ENCODE measurements at places on chromosomes 1 and 21. TPM values are rescaled to one million over a fixed set of nuclear protein-coding genes. Genes with fewer than 3 reads are reported as not detected.

Gene COG2
- 22.5 TPM for total RNA-seq

Gene TMEM200B
- 15.4 TPM for total RNA-seq

DNA sequence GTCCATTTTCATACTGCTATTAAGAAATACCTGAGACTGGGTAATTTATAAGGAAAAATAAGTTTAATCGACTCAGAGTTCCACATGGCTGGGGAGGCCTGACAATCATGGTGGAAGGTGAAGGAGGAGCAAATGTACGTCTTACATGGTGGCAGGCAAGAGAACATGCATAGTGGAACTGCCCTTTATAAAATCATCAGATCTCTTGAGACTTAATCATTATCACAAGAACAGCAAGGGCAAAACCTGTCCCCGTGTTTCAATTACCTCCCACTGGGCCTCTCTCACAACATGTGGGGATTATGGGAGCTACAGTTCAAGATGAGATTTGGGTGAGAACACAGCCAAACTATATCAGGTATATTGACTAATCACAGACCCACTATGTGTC lies 370.2 kb upstream of the USP24 start:
- H3K27ac ChIP-seq = no peak overlapping the region
- peaks cover 5% of the 10 kb centered on the region for H3K36me3 ChIP-seq
- H3K4me1 ChIP-seq = peaks cover 61% of the 10 kb centered on the region
- H3K27me3 ChIP-seq = peaks cover 2% of the 10 kb centered on the region
- H3K4me3 ChIP-seq = no peak overlapping the region
- DNase-seq = no peak

- no peaks in the 10 kb centered on the region for H3K36me3 ChIP-seq
- peaks cover 4% of the 10 kb centered on the region for H3K27me3 ChIP-seq
- H3K4me3 ChIP-seq = no peak overlapping the region
- no peaks in the 10 kb centered on the region for H3K4me1 ChIP-seq
Measured at GRCh38 chr1:3945916-3946840, 46.1 kb upstream of the C1orf174 start.

DNA sequence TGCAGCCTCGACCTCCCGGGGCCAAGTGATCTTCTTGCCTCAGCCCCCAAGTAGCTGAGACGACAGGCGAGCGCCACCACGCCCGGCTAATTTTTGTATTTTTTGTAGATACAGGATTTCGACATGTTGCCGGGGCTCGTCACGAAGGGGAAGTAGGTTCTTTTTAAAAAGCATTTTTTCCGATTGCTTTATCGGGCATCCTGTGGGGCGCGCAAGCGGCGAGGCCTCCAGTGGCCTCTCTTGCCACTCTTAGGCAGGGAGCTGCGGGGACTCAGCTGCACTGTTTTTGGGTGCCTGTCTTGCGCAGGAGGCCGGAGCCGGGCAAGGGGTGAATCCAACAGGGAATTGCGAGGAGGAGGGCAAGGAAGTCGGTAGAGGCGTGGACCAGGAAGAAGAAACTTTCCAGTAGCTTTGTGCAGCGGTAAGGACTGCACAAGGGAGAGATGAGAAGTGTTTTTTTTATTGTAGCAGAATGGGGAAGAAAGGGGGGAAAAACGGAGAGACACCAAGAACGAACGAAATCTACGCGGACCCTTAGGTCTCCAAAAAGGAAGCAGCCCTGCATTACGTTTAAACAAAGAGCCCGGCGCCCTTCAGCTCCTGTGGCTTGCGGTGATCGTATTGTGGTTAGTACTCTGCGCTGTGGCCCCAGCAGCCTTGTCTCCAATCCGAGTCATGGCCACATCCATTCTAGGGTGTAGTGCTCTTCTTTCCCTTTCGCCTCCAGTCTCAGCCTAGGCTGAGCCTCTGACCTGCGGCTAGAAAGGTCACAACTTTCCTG lies 164.8 kb downstream of the PPIAL4G start:
- peaks cover 17% of the 10 kb centered on the region for H3K27me3 ChIP-seq
- H3K4me1 ChIP-seq = no peaks in the 10 kb centered on the region
- no peak overlapping the region for H3K4me3 ChIP-seq

DNA sequence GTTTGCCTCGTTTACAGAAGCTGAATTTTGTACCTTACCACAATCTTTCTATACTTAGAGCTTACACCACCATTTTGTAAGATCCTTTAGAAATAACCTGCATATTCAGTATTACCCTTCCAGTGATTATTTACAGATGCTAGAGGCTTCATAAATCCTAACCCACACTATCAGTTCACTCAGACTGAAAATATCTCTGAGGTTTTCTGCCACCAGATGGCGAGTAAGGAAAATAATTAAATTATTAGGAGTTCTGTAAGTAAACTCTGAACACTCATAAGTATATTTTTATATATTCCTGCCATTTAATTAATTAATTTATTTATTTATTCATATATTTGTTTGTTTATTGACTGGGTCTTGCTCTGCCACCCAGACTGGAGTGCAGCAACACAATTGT lies 1635.2 kb downstream of the PLA2G4A start:
- DNase-seq = no peak
- peaks cover 1% of the 10 kb centered on the region for H3K27me3 ChIP-seq
- no peak overlapping the region for H3K27ac ChIP-seq
- H3K4me1 ChIP-seq = no peaks in the 10 kb centered on the region
- H3K36me3 ChIP-seq = no peaks in the 10 kb centered on the region

DNA sequence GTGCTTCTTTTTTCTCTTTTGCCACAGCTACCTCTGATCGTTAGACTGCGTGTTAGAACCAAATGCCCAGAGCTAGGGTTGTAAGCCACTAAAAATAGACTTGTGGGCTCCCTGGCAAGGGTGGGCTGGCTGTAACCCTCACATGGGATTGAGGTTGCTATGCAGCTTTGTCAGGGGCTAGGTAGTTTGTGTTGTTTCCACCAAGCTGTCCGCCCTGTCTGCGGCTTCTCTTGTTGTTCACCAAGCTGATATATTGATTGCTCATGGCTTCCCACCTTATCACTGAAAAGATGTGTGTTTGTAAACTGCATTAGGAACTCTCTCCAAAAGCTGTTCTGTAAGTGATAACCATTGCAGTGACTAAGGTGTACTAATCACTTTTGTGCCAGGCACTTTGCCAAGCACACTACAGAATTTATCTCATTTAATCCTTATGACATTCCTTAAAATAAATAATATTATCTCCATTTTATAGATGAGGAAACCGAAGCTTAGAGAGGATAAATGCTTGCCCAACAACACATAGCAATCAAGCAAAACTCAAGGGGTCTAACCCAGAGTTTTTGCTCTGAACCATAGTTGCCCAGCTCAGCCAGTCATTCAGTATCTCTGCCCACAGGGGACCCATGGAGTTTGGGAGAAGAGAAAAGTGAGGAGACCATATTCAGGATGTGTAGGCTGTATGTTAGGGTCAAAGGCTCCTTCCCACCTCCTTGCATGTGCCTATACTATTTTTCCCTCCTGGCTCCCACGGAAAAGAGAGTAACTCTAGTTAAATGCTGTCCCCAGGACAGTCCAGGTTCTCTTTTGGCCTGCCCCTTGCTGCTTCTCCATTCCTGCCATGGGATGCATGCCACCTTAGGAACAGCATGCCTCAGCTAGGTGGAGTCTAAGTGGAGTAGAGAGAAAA lies 42.2 kb upstream of the TARBP1 start:
- no peak overlapping the region for H3K4me3 ChIP-seq
- no peaks in the 10 kb centered on the region for H3K36me3 ChIP-seq
- no peaks in the 10 kb centered on the region for H3K27me3 ChIP-seq
- no peak for DNase-seq
- H3K4me1 ChIP-seq = peaks cover 12% of the 10 kb centered on the region

- no peak overlapping the region for H3K4me3 ChIP-seq
- no peak for DNase-seq
- H3K36me3 ChIP-seq = no peaks in the 10 kb centered on the region
- no peak overlapping the region for H3K27ac ChIP-seq
- peaks cover 22% of the 10 kb centered on the region for H3K4me1 ChIP-seq
Measured at GRCh38 chr1:234556245-234556943, 53.6 kb downstream of the IRF2BP2 start.
